Cerebellum (tissue), 4 donors: ENCODE measurements at places on chromosomes 11 and 22. TPM values are rescaled to one million over a fixed set of nuclear protein-coding genes. Genes with fewer than 3 reads are reported as not detected.

DNA sequence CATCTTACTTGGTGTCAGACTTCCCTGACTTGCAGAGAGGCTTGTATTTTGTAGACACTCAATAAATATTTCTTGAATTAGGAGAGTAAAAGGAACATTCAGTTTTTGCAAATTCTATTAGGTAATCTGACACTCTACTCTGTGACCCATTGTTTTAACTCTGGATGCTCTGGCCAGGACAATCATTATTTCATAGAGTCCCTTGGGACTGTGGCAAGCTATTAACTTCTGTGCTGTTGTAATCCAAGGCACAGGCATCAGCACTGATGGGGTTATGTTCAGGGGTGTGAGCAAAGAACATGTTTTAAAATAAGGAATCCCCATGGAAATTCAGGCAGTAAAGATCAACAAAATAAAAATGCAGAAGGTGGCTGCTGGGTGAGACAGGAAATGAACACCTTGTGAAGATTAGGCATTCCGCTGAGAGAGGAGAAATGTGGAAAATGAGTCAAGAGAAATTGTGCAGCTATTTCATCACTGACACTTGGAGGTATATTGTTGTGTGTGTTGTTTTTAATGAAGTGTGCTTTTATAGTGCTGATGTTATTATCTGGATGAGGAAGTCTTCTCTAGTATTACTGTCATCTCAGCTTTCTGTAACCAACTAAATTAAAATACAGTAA lies 175.2 kb downstream of the WNT11 start:
- no peak for DNase-seq

GRCh38 chr11:134333312-134333711 lies 1.5 kb downstream of the GLB1L2 start:
- DNase-seq: no peak

Gene PIWIL4
- total RNA-seq: 3.6 TPM

- DNase-seq: no peak
Measured at GRCh38 chr11:99565333-99565732, 544.6 kb downstream of the CNTN5 start.

Gene ARHGAP42
- 21.4 TPM for total RNA-seq

GRCh38 chr11:98090861-98091505 lies 929.8 kb upstream of the CNTN5 start:
- DNase-seq: no peak

Gene ASCC2
- total RNA-seq: 35.4 TPM

GRCh38 chr11:45772986-45773785 lies 31.8 kb upstream of the SLC35C1 start:
- DNase-seq: no peak

- no peak for DNase-seq
Measured at GRCh38 chr22:42331014-42331413, 60.6 kb upstream of the TCF20 start.

DNA sequence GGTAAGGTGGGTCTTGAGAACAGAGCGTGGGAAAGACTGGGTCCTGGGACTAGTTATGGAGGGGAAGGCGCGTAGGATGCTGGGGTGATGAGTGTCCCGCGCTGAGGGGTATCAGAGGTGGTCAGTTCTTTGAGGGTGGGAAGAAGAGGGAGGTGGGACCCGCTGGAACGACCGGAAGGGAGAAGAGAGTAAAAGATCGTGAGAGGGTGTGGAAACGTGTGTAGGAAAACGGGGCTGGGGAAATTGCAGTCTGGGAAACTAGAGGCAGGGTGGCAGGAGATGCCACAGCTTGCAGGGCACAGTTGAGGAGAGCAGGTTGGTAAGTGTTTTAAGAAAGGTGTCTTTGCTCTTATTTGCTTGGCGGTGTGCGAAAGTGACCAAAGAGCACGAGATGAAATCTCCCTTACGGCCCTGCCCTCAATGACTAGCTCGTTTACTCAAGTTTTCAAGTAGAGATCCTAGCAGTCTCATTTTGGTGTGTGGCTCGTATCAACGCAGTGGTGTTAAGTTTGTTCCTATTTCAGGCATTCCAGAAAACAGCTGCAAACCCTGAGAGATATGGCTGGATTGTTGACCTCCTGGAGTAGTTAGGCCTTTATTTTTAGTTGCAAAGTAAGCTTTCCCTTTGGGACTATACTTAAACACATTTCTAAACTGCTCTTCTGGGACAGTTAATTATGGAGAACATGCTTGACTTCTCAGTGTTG lies 615 bp downstream of the STT3A start:
- DNase-seq: no peak

GRCh38 chr11:61254403-61255025 lies 13.5 kb downstream of the PGA5 start:
- DNase-seq: peak; percentile 41

Gene SCGB1C1
- not detected for total RNA-seq

DNA sequence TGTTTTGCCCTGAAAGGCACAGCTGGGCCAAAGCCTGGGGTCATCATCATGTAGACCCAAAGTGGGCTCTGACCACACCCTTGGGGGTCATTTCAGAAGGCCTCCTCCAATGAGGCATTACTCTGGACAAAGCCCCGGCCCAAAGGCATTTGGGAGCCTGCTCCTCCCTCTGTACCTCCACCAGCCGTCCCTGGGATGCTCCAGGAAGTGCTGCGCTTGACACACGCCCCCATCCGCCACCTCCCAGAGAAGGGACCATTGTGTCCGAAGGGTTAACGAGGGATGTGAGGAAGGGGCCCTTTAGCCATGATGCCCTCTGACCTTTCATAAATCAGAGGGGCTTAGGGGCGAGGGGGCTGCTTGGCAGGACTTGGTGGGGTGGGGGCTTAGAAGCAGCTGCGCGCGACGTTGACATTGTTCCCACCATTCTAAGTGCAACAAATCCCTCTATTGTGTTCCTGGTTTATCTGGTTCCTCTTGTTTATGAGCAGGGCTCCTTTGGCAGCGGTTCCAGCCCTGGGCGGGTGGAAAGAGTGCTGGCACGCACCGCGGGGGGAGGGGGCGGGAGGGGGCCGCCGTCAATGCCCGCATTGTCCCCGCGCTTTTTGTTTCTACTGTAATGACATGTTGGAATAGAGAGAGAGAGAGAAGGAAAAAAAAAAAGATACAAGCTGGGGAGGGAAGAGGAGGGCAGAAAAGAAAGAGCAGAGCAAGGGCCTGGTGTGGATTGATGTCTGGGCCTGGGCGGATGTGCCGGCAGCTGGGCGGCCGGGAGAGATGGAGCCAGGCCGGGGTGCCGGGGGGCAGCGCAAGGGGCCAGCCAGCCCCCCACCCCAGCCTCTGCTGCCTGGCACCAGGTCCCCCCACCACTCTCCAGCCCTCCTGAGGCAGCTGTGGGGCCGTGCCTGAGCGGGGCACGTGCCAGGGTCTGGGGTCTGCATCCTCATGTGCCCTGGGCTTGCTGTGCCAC lies 32.1 kb upstream of the SOX10 start:
- no peak for DNase-seq

GRCh38 chr11:27610280-27610679 lies 90.0 kb downstream of the BDNF start:
- no peak for DNase-seq

DNA sequence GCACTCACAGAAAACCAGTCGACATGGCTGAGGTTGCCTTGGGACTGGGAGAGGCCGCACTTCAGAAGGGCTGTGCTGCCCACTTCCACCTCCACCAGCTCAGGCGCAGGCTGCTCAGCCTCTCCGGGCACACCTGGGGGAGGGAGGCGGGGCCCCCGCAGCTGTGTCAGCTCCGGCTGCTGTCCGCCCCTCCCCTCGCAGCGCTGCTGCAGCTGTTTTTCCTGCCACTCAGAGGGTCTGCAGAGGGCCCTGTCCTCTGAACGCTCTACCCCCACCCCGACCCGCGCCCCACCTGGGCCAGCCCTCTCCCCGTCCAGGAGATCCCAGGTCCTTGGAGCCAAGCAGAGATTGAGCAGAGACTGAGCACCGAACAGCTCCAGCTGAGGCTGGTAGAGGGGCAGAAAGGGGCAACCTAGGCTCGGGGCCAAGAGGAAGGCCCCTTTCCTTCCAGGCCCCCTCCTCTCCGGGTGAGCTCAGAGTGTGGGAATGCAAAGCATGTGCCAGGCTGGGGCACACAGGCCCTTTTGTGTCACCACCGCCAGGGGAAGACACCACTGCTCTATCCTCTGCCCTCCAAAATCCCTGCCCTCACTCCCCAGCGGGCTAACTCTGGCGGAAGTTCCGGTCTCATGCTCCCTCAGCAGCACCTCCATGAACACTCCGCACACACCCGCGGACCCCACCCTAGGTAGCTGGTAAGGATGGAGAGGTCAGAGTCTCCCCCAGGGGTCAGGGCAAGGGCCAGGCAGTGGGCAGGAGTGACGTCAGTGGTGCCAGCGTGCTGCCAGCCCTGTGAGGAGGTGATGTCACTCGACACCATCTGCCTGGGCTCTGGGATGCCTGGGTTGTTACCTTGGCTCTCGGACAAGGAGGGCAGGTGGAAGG lies 1.6 kb downstream of the MCAM start:
- peak; percentile 88 for DNase-seq

DNA sequence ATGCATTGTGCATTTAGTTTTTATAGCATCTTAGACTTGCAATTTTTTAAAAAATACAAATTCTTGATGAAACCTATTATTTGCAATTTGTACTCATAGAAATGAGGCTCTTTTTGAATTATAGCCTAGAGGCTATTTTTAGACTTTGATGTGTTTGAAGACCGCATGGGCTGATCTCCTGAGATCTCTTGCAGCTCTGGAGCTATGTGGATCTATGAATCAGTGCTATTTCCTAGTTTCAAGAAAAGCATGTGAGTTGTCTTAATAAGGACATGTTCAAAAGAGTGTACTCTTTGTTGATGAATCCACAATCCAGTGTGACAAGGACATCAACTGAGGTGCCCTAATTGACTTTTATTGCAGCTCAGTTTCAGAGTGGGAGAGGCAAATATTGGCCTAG lies 620.5 kb downstream of the ETS1 start:
- no peak for DNase-seq
